Upper lobe of left lung (tissue), 6 donors: ENCODE measurements at places on chromosomes 13 and 19. TPM values are rescaled to one million over a fixed set of nuclear protein-coding genes. Genes with fewer than 3 reads are reported as not detected.

GRCh38 chr13:48879432-48879831, 96.3 kb upstream of the FNDC3A start:
- H3K27me3 ChIP-seq, result no peaks in the 10 kb centered on the region
- H3K36me3 ChIP-seq, result no peaks in the 10 kb centered on the region
- no peak overlapping the region for H3K4me3 ChIP-seq
- no peaks in the 10 kb centered on the region for H3K4me1 ChIP-seq
- H3K27ac ChIP-seq, result no peak overlapping the region

- no peak for DNase-seq
- H3K27ac ChIP-seq, result no peak overlapping the region
- H3K27me3 ChIP-seq, result no peaks in the 10 kb centered on the region
- no peak overlapping the region for H3K4me3 ChIP-seq
- H3K36me3 ChIP-seq, result no peaks in the 10 kb centered on the region
Measured at GRCh38 chr13:36294096-36294495, 3.5 kb downstream of the CCDC169 start.

DNA sequence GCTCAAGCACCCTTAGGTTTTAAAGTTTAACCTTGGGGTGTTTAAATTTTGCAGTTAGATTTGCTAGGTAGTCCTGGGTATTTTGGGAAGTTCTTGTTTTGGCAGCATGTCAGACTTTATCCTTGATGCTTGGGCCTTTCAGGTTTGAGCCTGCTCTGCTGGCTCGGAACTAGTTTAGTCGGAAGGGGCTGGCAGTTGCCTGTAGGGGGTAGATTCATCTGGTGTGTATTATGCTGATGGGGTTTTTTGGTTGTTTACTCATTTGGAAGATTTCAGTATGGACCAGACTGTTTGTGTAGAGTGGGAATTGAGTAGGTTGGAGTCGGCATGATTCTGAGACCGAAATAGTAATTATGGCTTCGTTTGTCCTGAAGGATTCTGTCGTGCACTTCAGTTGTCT, 15.1 kb downstream of the ILF3 start:
- no peak overlapping the region for H3K27ac ChIP-seq
- H3K36me3 ChIP-seq, result peaks cover 4% of the 10 kb centered on the region
- H3K4me3 ChIP-seq, result no peak overlapping the region
- no peaks in the 10 kb centered on the region for H3K27me3 ChIP-seq
- DNase-seq, result no peak
- peaks cover 21% of the 10 kb centered on the region for H3K4me1 ChIP-seq

DNA sequence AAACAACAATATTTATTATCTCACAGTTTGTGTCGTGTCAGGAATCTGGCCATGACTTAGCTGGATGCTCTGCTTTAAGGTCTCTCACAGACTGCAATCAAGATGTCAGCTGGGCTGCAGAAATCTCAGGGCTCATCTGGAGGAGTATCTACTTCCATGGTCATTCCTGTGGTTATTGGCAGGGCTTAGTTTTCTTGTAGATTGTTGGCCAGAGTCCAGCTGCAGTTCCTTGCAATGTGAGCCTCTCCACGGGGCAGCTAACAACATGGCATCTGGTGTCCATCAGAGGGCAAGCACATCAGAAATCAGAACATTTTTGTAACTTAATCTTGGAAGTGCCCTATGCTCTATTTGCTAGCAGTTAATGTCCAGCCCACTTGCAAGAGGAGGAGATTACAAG, 45.7 kb upstream of the TDRD3 start:
- no peak overlapping the region for H3K27ac ChIP-seq
- no peaks in the 10 kb centered on the region for H3K27me3 ChIP-seq
- no peak for DNase-seq
- no peaks in the 10 kb centered on the region for H3K4me1 ChIP-seq

Gene RGL3
- total RNA-seq, result 72.6 TPM
